ENCODE measurements at places on chromosomes 4 and X.
A peak's percentile ranks its signal among the peaks of the same experiment; 100 is the strongest.

DNA sequence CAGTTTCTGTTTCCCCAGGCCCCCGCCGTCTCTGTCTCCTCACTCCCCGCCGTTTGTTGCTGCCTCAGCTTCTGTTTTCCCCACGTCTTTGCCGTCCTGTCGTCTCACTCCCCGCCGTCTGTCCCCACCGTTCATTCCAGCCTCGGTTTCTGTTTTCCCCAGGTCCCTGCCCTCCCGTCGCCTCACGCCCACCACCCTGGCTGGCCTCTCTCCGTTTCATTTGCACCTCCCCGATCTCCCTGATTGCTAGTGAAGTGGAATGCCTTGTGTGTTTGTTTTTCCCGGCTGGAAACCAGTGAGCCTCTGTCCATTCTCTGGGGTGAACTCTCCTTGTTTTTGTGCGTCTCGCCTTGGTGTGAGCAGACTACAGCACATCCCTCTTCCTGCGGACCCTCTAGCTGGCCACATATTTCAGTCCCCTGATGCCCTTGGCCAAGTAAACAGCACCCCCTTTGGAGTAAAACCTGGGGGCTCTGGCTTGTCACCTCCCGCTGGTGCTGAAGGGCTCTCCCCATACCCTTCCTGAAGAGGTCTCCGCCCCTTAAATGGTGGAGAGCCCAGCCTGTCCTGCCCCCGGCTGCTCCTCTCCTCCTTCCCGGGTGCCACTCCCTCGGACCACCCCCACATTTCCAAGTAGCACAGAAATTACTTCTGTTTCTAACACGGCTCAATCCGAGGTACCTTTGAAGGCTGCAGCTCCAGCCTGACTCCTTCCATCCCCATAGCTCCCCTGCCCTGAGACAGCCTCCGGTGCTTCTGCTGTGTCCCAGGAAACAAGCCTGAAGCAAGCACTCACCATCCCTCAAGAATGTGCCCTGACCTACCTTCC, 13.2 kb downstream of the TMEM175 start:
- no peak for DNase-seq

- DNase-seq: no peak
These were observed 9.7 kb upstream of the MSANTD1 start for GRCh38 chr4:3239303-3239702.

DNA sequence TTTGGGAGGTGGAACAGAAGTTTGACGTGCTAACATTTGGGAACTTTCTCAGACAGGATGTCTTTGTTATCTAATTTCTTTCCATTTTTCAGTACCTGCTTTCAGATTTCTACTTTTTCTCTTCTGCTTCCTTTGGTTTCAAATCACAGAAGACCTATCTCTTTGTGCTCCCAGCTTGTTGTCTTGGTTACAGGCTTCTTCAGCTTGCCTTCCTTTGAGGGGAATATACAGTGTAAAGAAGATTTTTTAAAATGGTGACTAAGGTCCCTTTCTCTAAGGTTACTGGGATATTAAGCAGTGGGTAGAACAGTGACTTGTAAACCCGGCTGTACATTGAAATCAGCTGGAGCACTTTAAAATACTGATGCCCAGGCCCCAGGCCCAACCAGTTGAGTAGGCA, 48.0 kb downstream of the TMEM164 start:
- DNase-seq: no peak

DNA sequence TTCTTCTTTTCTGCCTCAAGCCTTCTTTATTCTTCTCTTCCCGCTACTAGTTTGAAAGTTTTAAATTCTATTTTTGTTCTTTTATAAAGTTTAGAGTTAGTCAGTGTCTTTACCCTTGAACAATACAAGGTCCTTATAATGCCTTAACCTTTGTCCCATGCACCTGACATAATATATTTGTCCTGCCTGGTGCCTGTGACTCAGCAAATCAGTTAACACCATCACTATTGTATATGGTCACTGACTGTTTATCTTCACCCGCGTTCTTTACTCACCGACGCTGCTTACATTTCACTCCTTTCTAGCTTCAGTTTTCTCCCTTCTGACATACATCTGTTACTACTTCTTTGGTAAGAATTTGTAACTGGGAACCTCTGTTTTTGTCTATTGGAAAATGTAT, 5.7 kb downstream of the SMIM20 start:
- DNase-seq: no peak

GRCh38 chr4:168656055-168656660, 159.3 kb downstream of the PALLD start:
- DNase-seq: peak; percentile 73

Measured in stromal cell of bone marrow (primary cell).